ENCODE measurements at places on chromosomes 7 and 10.

DNA sequence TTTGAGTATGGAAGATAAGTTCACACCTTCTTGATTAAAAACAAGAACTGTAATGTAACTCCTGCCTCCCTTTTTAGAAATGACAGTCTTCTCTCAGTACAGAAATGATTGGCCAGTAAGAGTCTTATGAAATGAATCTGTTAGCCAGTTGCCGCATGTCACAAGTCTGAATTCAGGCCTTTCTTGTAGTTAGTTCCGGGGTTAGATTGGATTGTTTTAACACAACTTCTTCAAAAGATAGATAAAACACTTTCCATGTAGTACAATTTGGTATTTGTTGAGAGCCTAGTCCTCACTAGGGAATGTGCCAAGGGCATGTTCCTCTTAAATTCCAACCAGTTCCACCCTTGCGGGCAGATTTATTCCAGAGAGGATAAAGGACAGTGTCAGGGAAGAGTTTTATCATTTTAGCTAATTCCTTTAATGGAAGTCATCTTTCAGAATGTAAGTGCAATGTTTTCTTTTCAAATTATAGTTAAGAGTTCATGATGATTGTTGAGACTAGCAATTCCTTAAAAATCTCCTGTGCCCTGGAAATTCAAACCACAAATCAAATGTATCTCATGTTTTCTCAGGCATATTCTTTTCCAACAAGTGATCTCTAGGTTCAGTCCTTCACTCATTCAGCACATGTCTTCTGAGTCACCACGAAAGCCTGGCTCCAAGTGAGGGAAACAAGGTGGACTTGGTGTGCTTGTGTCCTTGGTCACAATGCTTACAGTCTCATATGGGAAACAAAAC, 4.1 kb downstream of the FHIP2A start:
- no peak for DNase-seq

DNA sequence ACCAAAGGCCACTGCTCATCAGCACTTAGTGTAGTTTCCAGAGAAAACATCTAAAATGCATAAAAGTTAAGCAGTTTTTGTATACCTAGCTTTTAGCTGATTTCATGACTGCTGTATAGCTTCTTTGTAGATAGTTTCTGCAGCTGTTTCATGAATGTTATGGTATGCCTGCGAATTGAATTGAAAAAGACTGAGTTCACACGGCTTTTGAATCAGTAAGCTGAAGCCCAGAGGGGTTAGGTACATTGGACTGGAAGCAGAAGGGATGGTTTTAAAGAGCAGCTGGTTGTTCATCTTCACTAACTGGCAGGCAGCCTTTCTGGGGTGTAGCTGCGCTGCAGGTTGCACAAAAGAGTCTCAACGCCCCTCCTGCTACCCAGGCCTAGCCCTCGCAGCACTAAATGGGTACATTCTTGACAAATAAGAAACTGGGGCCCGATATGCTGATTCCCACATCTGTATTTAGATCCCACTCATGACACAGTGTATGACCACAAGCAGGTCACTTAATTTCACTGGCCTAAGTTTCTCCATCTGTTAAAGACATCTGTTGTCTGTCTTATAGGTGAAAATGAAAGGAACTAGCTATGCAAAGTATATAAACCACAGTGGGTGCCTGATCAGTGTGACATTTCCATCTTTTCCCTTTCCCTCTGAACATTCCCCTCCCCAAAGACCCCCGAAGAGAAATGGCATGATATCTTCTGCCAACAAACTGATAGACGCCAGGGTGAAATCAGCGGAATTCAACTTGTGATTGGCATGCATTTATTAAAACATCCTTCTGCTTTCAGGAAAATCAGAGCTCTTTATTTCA, 85.9 kb upstream of the AGBL3 start:
- DNase-seq, result no peak

DNA sequence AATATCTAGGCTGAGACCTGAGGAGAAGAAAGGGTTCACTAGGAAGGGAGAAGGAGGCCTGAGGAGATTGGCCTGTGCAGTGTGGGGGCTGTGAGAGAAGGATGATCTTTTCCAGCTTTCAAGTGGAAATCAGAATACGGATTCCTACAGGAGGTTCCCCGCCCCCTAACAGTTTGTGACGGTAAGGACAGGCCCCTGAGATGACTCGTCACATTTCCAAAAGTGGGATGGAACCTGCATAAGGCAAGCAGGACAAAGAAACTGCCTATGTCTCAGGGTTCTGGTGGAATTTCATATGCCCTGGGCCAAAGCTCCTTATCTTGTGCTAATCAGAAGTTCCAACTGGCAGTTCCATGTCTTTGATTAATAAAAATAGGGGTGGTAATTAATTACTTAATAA, 275.6 kb downstream of the SNX10 start:
- no peak for DNase-seq

- peak; percentile 15 for DNase-seq
Observed at GRCh38 chr7:148697256-148698006, 1.3 kb upstream of the CUL1 start.

- DNase-seq, result no peak
Observed at GRCh38 chr10:10845185-10845584, 172.5 kb upstream of the CELF2 start.

GRCh38 chr7:35260246-35260645, 6.3 kb upstream of the TBX20 start:
- no peak for DNase-seq

GRCh38 chr7:132485600-132486273, 90.5 kb downstream of the PLXNA4 start:
- peak; percentile 95 for DNase-seq

DNA sequence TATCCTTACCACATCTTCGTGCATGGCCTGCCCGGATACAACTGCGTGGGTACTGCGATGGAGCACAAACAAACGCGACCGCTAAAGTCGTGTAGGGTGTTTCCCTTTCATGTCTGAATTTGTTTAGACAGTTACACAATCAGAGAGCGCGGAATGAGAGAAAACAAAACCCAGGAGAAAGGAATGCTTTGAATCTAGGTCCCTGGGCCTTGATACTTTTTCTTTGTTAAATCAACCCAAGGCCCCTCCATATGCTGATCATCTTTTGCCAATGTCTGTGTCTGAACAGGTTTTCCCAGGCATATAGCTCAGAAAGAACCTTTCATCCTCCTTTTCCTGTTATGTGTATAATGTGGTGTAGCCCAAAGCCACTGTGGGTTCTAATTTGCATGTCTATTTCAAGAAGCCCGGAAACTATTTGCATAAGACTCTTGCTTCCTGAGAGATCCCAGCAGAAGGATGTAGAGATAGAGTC, 145.8 kb downstream of the FRMD4A start:
- no peak for DNase-seq

DNA sequence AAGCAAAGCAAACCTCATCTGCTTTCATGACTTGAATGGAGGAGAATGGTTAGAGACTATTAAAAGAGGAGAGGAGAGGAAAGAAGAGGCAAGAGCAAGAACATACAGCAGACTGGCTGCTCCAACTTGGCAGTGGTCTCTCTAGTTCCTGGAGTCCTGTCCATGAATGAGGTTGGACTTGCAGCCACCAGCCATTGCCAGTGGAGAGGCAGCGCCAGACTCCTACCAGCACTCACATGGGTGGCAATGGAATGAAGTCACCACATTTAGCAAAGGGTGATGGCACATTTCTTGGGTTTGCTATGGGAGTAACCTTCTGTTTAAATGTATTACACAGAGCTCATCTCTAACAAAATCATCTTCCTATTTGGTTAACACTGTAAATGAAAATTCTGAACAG, 257.8 kb upstream of the IMMP2L start:
- no peak for DNase-seq

DNA sequence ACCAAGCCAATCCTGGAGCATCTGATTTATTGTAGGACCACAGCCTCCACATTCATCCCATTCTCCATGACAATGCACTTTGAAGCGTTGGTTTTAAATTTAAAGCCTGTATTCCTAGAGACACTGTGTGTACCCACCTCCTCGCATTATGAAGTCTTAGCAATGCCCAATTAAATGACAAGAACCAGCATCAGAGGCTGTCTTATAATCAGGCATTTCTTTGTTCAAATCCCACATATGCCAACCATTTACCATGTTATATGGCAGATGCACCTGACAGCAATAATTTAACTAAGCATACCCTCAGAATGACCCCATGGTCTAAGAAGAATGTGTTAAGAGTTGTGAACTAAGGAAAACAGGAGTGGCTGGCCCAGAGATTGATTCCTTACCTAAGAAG, 188.2 kb downstream of the IPMK start:
- DNase-seq, result no peak

GRCh38 chr7:69184339-69184738, 413.9 kb upstream of the AUTS2 start:
- no peak for DNase-seq

GRCh38 chr10:113459626-113460280, 93.1 kb upstream of the HABP2 start:
- DNase-seq, result peak; percentile 58

- no peak for DNase-seq
Observed at GRCh38 chr7:20021831-20022230, 195.4 kb downstream of the MACC1 start.

DNA sequence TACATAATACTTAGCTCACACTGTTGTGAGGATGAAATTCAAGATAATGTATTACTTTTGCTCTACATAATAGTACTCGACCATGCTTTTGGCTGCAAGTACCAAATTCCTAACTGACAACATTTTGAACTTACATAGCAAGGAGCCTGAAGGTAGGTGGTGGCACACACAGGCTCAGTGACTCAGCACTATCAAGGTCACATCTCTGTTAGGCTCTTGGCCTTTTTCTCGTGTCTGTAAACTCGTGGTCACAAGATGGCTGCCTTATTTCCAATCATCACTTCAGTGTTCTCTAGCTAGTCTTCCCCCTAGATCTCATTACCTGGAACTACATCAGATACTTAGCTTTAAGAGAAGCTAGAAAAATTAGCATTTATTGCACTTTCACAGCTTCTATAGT, 61.4 kb upstream of the ABCB5 start:
- DNase-seq, result no peak

DNA sequence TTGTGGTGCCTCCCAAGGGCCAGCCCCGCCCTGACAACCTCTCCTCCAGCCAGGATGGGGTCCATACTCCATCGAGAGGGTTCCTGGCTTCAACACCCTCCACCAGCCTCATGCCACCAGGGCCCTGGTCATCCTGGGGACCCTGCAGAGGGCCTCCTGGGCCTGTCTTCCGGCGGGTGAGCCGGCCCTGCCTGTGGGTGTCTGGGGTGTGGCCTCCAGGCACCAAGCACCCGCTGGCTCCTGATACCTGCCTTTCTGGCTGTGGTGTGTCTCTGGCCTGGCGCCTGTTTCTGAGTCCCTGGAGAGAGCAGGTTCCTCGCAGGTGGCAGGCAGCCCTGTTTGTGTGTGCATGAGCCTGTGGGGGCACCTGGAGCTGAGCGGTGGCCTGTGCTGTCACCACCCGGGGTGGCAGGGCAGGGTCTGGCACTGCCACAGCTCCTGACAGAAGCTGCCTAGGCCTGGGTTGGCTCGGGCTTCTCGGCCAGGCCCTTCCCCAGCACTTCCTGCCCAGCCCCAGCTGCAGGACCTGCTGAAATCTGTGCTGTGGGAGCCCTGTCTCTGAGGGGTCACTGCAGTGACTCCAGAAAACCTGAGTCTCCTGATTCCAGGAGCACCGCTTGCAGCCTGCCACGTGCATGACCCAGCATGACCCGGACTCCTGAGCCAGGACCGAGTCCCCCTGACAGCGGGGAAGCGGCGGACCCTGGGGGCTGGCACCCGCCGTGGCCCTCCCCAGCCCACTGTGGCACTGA, 18.4 kb downstream of the ADAM8 start:
- no peak for DNase-seq

DNA sequence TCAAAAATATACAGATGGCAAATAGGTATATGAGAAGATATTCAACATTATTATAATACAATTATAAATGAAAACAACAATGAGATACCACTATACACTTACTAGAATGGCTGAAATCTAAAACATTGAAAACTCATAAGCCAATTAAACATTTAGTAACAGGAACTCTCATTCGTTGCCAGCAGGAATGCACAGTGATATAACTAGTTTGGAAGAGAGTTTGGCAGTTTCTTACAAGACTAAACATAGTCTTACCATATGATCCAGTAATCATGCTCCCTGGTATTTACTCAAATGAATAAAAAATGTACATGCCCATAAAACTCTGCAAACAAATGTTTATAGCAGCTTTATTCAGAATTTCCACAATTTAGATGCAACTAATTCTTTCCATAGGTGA, 476.2 kb upstream of the COBL start:
- no peak for DNase-seq

GRCh38 chr7:50418526-50419290, 31.4 kb downstream of the FIGNL1 start:
- no peak for DNase-seq

DNA sequence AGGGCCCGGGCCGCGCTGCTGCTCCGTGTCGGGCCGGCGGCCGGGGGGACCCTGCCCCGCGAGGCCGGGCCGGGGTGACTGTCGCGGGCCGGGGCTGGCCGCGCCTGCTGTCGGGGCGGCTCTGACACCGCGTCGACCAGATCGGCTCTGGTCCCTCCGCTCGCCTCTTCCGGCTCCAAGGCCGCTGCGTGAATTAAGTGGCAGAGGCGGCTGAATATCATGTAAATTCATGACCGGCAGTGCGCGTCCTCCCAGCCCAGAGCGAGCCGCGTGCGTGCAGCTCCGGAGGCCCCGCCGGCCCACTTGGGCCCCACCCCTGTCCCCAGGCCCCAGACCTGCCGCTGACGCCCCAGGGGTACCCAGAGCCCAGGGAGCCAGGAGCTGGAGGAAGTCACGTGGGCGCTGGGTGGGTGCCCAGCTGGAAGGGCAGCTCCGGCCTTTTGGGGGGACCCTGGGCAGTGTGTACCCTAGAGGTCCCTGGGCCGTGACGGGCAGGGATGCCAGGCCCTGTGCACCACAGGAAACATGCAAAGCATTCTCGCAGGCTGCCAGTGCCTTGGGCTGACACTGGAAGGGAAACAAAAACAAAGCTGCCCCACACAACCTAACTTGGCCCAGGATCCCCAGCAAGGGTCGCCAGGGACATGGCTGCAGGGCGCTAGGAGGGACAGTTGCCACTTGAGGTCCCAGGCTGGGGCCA, 584.0 kb upstream of the MKI67 start:
- DNase-seq, result no peak

DNA sequence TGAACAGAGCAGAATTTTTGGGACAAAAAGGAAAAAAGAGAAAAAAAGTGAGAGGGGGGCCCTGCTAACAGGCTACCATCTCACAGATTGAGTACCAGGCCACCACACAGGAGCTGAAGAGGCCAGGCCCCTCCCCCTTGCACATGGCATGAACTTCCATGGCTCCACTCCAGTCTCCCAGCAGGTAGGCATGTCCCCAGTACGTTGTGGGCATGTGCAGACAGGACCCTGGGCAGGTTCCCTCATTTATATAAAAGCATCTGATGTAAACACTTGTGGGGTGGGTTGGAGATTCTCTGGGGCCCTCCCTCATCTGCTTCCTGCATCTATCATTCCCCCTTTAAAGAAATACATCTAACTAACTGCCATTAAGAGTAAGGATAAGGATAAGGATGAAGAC, 45.0 kb upstream of the AKR1C1 start:
- no peak for DNase-seq

All from NCI-H2227 treated with DMSO at 0.1 percent for 48 hours (cell line).